Testis (tissue), 5 donors: ENCODE measurements at places on chromosomes 1 and 21. TPM values are rescaled to one million over a fixed set of nuclear protein-coding genes. Genes with fewer than 3 reads are reported as not detected.
A peak's percentile ranks its signal among the peaks of the same experiment; 100 is the strongest.

- no peaks in the 10 kb centered on the region for H3K36me3 ChIP-seq
- no peaks in the 10 kb centered on the region for H3K4me1 ChIP-seq
- no peaks in the 10 kb centered on the region for H3K27me3 ChIP-seq
- no peak for DNase-seq
- H3K4me3 ChIP-seq, result no peak overlapping the region
These were observed 19.1 kb downstream of the KLHL20 start for GRCh38 chr1:173733912-173734311.

- DNase-seq, result no peak
- H3K27me3 ChIP-seq, result no peaks in the 10 kb centered on the region
- no peaks in the 10 kb centered on the region for H3K36me3 ChIP-seq
- no peak overlapping the region for H3K4me3 ChIP-seq
- no peak overlapping the region for H3K27ac ChIP-seq
These were observed 11.7 kb downstream of the TNN start for GRCh38 chr1:175079338-175079737.

- H3K36me3 ChIP-seq, result no peaks in the 10 kb centered on the region
- H3K4me3 ChIP-seq, result no peak overlapping the region
- peaks cover 14% of the 10 kb centered on the region for H3K4me1 ChIP-seq
- H3K27me3 ChIP-seq, result no peaks in the 10 kb centered on the region
These were observed 632.0 kb downstream of the SMYD3 start for GRCh38 chr1:245874942-245875580.

DNA sequence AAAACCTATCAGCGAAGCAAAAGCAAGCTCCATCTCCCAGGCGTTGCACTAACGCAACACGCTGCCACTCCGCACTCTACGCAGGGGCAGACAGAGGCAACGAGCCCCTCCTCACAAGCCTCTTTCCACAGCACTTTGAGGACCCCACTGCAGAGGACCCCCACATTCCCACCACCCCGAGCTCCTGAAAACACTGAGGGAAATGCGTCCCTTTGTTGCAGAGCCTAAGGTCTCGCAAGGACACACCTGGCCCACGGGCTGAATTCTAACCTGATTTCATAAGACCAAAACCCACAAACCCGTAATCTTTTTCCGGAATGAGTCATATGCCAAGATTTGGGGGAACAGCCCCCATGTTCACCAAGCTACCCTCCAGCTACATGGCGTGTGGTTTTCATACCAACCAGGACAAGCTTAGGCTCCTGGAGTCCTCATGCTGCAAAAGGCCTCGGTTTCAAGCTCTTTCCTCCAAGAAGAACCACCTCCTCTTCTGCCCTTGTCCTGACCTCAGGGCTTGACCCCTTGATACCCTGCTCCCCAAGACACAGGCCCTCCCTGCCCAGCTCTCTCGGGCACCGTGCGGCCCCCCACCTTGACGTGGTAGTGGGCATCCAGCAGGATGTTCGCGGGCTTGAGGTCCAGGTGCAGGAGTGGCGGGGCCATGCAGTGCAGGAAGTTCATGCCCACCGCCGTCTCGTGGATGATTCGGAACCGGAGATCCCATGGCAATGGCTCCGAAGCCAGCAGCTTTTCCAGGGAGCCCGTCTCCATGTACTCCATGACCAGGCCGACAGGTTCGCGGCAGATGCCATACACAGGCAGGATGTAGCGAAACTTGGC, 10.7 kb downstream of the RIPK4 start:
- H3K4me1 ChIP-seq, result no peaks in the 10 kb centered on the region
- no peak overlapping the region for H3K27ac ChIP-seq
- no peaks in the 10 kb centered on the region for H3K27me3 ChIP-seq
- DNase-seq, result no peak
- H3K36me3 ChIP-seq, result no peaks in the 10 kb centered on the region
- no peak overlapping the region for H3K4me3 ChIP-seq

The TNFRSF1B gene
- polyA plus RNA-seq, result 10.6 TPM

GRCh38 chr21:46472246-46472645, 13.6 kb downstream of the DIP2A start:
- no peaks in the 10 kb centered on the region for H3K4me1 ChIP-seq
- no peak overlapping the region for H3K4me3 ChIP-seq
- no peak overlapping the region for H3K27ac ChIP-seq
- no peaks in the 10 kb centered on the region for H3K27me3 ChIP-seq
- H3K36me3 ChIP-seq, result no peaks in the 10 kb centered on the region

DNA sequence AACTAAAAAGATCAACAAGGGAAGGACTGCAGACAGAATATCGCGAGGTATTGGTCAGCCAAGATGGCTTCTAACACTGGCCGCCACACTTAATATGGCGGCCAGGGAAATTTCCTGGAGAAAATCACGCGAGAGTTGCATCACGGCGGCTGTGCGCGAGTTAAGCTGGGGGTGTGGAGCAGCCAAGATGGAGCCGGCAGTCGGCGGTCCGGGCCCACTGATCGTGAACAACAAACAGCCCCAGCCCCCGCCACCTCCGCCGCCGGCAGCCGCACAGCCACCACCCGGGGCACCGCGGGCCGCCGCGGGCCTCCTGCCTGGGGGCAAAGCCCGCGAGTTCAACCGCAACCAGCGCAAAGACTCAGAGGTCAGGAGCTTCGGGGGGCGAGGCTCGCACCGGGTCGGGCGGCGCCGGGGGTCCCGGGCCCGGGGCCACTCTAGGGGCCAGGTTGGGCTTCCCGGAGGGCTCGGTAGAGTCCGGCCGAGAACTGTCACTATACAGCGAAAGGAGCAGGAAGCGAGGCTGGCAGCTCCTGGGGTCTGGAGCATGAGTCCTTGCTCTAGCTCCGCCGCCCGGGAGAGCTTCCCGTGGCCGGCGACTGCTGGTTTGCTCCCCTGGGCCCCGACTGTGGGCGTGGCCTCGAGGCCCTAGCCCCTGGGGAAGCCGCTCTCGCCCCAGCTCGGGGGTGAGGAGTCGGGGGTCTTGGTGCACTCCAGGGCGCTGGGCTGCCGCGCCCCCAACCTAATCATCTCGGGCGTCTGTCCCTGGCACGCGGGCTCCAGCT, at the start of gene STRIP1:
STRIP1 (plus strand) TSS at position 174 of the 785 bp plus-strand sequence; CDS start at position 188, 14 bp downstream.
- peak within 1 kb of the TSS; percentile 88 for H3K27ac ChIP-seq
- no peaks in the 10 kb centered on the region for H3K36me3 ChIP-seq
- H3K4me3 ChIP-seq, result peak within 1 kb of the TSS; percentile 75
- peaks cover 10% of the 10 kb centered on the region for H3K4me1 ChIP-seq

- no peak for DNase-seq
- H3K36me3 ChIP-seq, result no peaks in the 10 kb centered on the region
- no peaks in the 10 kb centered on the region for H3K4me1 ChIP-seq
- no peak overlapping the region for H3K27ac ChIP-seq
These were observed 516.9 kb downstream of the PTPRU start for GRCh38 chr1:29753244-29753643.
